GOT3 (cell line): ENCODE measurements at places on chromosomes 7 and 10.

GRCh38 chr7:70787286-70787685 is 344.7 kb upstream of the GALNT17 start:
- DNase-seq: no peak

DNA sequence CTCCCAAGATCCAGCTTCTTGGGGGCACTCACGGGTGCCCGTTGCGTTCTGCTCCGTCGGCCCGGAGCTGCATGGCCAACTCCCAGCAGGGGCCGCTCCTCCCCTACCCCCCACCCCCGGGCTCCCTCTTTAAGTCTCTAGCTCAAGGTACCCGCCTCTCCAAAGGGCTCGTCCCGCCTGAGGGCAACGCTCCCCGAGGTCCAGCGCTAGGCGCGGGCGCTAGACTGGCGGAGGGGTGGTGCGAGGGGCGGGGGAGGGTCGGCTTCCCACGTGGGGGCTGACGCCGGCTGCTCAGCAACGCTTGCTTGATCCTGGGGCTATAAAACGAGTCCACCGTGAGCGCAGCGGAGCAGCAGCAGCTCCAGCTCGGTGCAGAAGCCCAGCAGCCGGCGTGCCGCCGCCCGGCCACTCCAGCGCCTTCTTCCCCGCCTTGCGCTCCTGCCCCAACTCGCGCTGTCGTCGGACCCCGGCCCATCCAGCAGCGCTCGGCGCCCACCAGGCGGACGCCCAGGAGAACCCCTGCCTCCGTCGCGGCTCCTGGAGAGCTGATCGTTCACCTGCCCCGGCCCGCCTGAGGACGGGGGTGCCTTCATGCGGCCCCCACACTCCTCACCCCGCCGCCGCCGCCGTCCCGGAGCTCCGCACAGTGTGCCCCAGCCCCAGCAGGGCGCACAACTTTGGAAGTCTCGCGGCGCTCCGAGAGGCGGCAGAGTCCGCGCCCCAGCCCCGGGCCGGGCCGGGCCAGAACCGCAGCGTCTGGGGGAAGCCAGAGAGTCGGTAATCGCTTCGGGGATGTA is at the start of gene ADRA2A:
Gene ADRA2A (plus strand): TSS at position 348 of the 797 bp plus-strand sequence. CDS start 968 bp downstream, outside the sequence.
- peak; percentile 45 for DNase-seq

DNA sequence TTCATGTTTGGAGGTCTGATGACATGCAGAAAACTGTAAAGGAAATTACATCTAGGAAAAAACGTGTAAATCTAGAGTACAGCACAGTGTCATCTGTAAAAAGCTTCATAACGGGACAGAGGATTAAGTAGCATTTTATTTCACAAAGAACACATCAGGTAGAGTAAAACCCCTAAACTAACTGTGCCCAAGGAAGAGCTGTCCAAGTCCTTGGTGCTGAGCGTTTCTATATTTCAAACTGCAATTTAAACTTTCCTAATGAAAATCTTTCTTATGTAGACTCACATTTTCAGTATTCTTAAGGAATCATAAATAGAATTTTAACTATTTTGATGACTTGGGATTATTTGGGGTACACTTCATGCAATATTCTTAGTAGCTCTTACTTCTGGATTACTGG is 646.2 kb downstream of the IPMK start:
- no peak for DNase-seq

DNA sequence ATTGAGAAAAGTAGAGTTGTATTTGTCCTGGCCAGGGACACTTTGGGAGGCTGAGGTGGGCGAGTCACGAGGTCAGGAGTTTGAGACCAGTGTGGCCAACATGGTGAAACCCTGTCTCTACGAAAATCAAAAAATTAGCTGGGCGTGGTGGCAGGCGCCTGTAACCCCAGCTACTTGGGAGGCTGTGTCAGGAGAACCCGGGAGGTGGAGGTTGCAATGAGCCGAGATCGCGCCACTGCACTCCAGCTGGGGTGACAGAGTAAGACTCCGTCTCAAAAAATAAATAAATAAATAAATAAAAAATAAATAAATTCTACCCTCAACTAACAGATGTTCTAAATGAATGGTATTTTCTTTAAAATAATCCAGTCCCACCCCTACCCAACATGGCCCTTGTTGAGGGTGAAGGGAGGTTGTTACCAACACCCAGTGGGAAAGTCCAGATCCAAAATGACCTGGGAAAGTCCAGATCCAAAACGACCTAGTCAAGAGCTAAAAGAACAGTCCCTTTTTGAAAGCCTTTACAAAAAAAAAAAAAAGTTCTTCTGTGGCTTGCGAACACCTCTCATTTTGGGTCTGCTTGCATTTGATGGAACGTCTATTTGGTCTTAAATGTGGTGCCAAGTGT is 16.0 kb downstream of the MXI1 start:
- DNase-seq: no peak

- no peak for DNase-seq
Observed at GRCh38 chr10:63825111-63825510, 303.9 kb downstream of the REEP3 start.

DNA sequence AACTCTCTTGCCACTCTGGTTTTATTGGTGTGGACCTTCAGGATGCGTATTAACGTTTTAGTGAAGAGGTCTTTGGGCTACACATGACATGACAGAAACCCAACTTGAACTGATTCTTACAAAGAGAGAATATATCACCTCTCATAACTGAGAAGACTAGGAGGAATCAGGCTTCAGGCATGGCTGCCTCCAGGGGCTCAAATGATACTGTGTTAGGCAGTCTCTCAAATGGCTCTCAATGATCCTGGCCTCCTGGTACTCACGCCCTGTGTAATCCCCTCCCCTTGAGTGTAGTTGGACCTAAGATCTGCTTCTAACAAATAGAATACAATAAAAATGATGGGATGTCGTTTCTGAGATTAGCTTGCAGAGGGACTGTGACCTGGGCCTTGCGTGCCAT is 58.5 kb upstream of the SYPL1 start:
- DNase-seq: no peak

- no peak for DNase-seq
Observed at GRCh38 chr10:128147669-128148068, 21.4 kb upstream of the MKI67 start.

GRCh38 chr10:89373916-89374711 is 3.7 kb upstream of the IFIT1B start:
- DNase-seq: peak; percentile 34

- DNase-seq: no peak
Observed at GRCh38 chr7:32346253-32346652, 143.9 kb downstream of the LSM5 start.

- DNase-seq: no peak
Observed at GRCh38 chr7:129283936-129284335, 59.1 kb downstream of the AHCYL2 start.

DNA sequence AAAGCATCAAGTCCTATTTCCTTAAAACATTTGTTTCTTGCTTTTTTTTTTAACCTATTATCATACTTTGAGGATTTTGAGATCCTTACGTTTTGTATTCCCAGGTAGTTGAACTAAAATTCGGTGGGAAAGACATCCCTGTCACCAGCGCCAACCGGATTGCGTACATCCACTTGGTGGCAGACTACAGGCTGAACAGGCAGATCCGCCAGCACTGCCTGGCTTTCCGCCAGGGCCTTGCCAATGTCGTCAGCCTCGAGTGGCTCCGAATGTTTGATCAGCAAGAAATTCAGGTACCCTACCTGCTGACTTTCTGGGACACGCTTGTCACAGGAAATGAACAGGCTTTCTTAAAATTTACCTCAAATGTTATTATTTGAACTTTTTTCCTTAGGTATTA is 83.0 kb upstream of the DNAJB6 start:
- DNase-seq: no peak

- DNase-seq: no peak
Observed at GRCh38 chr7:801940-802381, 30.3 kb upstream of the SUN1 start.

DNA sequence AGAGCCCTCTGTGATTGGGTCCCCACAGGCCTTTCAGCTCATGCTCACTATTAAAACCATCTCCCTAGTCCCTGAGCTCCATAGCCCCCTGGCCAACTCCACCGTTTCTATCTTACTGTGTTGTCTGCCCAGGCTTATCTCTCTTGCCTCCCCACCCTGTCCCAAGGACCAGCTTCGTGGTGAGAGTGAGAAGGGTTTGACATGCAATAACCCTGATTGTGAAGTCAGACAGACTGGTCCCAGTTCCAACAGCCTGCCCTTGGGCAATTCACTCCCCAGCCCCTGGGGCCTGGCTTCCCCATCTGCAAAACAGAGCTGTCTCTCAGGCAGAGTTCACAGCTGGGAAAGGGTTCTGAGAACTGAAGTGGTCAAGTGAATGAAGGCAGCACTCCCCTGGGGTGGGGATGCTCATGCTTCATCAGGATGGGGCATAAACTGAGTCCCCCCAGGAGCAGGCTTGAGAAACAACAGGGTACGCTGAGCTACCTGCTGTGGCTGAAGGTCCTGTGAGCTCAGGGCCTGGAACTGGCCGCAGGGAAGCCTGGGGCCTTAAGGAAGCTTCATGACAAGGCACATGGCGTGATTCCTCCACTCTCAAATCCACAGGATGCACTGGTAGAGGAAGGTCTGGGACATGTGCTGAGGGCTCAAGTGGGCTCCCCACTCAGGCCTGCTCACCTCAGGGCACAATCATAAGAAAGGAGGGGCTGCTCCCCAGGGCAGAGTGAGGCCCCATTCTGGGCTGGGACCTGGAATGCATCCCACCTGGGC is 1.8 kb upstream of the PPIF start:
- no peak for DNase-seq

DNA sequence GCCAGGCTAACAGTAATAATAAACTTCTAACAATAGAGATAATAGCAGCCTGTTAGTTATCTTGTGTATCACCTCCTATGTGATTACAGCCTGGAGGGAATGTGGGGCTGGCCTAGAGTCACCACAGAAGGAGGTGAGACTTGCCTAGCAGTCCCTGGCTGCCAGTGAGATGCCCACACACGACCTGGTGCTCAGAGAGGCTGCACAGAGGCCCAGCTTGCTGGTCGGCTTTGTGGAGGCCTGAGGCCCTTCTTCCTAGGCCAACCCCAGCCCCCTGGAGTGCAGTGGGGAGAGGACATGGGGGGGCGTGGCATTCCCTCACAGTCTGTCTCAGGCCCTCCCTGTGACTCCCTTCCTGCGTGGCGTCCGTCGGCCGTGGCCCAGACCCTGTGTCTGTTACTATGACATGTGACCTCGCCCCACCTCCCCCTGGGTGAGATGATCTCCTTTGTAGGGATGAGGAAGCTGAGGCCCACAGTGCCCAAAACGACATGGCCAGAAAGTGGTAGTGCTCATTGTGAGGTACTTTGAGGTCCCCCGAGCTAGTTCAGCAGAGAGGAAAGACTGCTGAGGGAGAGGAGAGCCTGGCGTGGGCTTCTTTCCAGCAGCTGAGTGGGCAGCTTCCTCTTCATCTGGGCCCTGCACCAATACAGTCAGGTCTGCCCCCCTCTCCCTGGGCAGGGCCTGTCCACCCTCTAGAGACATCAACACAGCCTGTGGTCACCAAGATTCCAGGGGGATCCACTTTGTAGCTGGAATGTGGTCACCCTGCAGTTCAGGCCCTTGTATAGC is 29.7 kb downstream of the UNC5B start:
- no peak for DNase-seq
